ENCODE measurements at places on chromosomes 5 and 9.

GRCh38 chr5:61120534-61120933, 41.7 kb downstream of the SMIM15 start:
- DNase-seq = no peak

DNA sequence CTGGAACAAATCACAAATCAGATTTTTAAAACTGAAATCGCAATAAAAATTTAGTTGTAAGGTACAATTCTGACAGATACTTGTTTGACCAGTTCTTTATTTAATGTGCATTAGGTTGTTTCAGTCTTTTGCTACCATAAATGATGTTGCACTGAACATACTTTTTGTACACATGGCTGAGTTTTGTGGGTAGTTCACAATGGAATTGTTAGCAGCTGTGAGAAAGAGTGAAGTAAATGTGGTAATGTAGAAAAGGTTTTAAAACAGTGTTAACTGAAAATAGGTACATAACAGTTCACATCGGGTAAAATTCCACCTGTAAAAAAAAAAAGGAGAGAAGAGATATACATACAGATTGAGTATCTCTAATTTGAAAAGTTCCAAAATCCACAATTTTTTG, 25.6 kb downstream of the MRPS27 start:
- DNase-seq = no peak

DNA sequence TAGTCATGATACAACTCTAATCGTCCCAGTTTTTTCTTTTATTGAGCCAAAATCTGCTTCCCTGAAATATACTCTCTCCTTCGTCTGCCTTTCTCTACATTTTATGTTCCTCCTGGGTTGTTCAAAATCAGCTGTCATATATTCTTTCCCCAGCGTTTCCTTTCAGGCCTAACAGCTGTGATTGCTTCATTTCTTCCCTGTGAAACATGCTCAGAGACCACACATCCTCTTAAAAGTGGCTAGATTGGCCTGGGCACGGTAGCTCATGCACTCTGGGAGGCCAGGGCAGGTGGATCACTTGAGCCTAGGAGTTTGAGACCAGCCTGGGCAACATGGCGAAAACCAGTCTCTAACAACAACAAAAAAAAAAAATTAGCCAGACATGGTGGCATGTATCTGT, 25.1 kb downstream of the NFX1 start:
- no peak for DNase-seq

GRCh38 chr9:36017278-36017677, 19.4 kb upstream of the RECK start:
- no peak for DNase-seq

- no peak for DNase-seq
Measured at GRCh38 chr9:135289081-135289491, 190.5 kb upstream of the PPP1R26 start.

DNA sequence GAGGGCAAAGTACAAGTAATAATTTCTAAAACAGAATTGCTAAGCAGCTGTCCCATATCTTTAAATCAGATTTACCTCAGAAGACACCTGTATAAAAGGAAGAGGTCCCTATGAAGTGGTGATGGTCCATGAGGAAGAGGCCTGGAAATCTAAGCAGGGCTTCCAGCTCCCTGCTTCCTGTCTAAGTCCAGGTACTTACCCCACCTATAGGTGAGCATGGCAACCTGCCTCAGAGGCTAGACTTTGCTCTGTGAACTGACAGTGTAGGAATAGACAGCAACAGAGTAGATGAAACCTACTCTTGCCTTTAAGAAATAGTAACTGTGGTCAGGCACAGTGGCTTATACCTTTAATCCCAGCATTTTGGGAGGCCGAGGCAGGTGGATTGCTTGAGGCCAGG, 55.8 kb upstream of the ARRDC3 start:
- no peak for DNase-seq

DNA sequence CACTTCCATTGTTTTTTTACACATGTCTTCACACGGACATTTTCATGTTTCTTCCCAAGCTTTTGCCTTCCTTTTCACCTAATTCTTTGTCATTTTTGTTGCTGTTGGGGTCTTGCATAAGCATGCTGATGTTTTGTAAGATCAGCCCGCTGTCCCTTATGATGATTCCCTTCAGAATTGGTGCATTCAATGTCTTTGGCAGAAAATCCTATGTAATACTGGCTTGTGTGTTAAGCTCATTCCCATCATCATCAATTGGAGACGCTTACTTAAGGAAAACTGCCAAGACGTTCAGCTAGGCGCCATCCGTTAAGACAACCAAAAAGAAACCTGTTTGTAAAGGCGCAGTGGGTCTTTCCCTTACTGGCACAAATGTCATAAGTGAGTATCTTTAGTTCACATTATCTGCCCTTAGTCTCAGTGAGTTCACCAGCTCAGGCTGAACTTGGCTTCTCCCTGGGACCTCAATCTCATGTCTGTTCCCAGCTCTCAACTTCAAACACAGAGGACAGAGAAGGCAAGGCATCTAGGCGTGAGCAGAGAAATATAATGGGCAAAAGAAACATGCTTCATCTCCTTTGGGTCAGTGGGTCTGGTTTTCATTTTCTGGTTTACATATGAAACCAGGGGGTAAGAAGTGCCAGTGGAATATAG, 97.9 kb downstream of the EFNA5 start:
- DNase-seq = no peak

DNA sequence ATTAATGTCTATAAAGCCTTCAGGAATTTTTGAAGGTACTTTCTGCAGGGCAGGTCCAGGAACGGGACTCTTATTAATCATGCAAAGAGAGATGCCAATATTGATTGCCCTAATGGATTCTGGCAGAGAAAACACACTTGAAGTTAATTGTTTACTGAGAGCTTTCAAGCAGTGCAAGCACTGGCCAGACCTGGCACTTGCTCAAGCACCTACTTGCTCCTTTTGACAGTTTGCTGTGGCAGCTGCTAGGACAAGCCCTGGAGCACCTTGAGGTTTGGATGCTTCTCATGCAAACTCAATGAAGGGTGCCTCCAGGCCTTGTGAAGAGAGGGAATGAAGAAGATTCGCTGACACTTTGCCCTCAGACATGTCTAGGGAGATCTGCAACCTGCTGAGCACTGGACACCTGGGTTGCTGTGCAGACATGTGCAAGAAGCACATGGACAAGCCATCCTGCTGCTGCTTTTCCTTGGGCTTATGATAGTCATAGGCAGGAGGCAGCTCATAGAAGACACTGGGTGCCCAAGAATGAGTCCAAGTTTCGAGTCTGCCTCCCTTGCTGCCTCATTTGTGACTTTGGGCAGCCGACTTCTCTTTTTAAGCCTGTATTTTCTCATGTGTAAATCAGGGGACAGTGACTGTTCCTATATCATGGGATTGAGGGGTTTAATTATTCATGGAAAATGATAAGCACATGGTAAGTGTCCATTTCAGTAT, 88.8 kb upstream of the EQTN start:
- no peak for DNase-seq

- no peak for DNase-seq
Measured at GRCh38 chr5:58718269-58718978, 135.5 kb downstream of the RAB3C start.

DNA sequence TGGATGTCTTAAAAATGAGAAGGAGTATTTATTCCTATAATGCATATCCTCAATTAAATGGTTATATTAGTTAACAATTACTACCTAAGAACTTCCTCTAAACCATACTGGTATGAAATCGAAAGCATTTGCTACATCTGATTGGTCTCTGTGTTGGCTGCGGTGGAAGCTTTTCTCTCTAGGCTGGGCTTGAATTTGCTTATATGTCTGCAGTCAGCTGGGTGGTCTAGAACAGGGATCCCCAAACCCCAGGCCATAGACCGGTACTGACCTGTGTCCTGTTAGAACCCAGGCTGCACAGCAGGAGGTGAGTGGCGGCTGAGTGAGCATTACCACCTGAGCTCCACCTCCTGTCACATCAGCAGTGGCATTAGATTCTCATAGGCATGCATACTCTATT, 112.3 kb downstream of the TLE4 start:
- no peak for DNase-seq

DNA sequence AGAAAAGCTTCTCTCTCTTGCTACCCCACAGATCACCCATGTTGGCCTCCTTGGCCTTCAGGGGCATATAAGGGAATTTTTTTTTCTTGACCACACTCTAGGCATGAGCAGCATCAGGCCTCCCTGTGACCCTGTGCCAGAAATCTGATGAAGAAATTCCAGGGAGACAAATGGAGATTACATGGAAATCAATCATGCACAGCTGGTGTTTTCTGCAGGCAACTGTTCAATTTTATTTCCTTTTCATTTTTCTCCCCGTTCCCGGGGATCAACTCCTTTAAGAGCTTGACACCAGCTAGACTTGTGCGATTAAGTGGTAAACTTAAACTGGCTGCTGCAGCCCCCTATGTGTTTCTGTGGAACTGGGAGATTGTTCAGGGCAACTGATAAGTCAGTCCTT, 59.3 kb downstream of the GALNT10 start:
- no peak for DNase-seq

GRCh38 chr5:63233361-63233760, 654.7 kb downstream of the LRRC70 start:
- DNase-seq = no peak

DNA sequence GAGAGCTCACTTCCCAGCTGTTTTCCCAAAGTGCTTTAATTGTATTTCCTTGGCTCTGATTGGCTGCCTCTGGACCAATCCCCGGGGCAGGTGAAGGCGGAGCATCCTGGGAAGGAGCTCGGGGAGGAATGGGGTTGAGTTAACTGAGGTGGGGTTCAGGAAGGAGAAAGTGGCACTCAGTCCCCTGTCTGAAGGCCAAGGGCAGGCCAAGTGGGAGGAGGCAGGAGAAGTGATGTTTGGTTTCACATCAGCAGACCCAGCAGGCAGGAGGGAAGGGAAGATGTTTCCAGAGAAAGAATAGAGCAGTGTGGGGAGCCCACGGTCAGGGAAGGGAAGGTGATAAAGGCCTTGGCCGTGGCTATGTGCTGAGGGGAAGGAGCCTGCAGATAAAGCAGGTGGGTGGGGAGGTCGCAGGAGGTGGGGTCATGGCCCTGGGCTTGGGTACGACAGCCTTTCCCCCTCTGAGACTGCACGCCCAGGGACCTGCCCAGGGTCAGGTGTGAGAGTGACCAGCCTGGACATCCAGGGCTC, 3.1 kb downstream of the TSPAN17 start:
- no peak for DNase-seq

DNA sequence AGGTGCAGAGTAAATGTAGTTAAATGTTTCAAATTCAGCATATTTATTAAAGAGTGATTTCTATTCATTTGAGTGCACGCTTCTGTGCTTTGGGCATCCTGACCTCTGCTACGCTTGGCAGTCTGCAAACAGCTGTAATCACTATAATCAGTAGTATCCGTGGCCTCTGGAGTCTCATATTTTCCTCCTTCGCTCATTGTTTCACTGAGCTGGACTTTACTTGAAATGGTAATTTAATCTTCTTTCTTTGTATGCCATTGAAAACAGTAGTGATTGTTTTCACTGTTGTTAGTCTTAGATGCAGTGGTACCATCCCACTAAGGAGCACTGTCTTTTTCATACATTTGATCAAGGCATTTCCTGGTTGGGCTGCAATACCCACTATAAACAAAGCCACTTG, 43.5 kb upstream of the CAVIN4 start:
- DNase-seq = no peak

GRCh38 chr5:126780165-126780827, 3.4 kb downstream of the LMNB1 start:
- peak; percentile 72 for DNase-seq

DNA sequence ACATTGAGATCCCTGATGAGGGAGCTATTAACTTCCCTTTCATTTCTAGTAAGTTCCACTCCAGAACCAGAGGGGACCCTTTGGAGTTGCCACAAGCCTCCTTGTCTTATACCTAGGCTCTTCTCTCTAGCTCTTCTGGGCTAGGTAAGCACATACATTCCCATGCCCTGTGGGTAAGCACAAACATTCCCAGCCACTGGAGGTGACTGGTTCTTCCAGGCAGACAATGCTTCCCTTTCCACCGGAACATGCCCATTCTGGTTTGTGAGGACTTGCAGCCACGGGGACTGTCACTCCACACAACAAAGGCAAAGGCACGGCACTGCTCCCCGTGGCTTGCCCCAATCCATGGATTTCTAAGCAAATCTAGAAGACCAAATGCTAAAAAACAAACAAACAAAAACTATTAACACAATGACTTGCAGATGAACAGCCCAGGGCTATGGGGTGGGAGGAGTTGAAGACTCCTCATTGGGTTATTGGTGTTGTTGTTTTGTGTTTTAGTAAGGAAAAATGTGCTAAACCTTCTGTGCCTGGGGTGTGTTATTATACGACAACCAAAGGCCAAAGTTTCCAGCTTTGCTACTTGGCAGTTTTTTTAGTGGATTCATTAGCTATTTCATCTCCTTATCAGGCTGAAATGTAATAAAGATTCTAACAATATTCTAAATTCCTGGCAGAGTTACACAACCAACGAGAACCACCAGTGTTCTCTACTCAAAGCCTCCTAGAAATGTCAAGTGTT, 276.2 kb downstream of the SYK start:
- DNase-seq = no peak

DNA sequence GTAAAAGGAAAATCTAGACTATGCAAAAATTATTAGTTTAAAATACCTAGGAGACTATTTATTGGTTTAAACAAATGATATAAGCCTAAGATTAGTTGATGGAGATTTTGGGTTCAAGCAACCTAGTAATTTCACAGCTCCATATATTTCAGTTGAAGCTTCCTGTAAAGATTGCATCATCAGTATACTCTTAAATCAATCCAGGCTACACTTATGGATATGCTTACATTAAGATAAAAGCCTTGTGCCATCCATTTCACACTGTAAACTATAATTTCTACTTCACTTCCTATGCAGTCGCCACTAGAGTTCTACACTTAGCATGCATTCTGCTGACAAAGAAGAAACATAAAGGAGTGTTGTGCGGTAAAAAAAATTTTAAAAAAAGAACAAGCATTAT, 7.3 kb upstream of the LIX1 start:
- DNase-seq = no peak

GRCh38 chr5:145598184-145598583, 237.0 kb downstream of the PRELID2 start:
- no peak for DNase-seq

DNA sequence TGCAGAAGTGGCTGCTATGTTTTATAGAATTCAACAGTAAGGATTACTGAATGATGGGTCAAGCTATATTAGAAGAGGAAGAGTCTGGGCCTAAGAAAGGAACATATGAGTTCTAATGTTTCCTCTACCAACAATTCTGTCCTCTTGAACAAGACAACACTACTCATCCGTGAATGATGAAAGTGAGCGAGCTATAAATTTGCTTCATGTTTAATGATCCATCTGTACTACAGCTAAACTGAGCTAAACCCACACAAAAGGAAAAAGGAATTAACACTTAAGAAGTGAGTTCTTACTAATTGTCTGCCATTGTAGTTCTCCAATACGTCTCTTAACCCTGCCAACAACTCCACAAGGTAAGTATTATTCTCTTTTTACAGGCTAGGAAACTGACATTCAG, 204.4 kb downstream of the GLIS3 start:
- DNase-seq = no peak

- no peak for DNase-seq
Measured at GRCh38 chr9:84738353-84738752, 68.8 kb downstream of the NTRK2 start.

DNA sequence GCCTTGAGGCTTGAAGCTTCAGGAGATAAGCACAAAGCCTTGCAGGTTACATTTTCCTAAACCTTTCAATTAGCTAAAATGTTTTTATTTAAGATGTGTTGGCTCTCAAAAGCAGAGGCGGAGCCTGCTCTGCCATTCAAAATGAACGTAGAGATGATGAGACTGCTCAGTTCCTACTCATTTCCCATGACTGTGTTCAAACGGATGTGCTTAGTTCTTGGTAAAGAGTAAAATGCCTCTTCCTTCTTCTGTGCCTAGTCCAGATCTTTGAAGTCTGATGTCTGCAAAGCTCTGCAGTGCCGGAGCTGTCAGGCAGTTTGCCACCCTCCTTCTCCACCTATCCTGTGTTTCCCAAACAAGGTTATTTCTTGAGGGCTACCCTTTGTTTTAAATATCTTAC, 46.3 kb upstream of the ADAMTSL1 start:
- DNase-seq = no peak
